ENCODE measurements at places on chromosomes 5 and 9. TPM values are rescaled to one million over a fixed set of nuclear protein-coding genes. Genes with fewer than 3 reads are reported as not detected.

GRCh38 chr5:87278590-87279100 is 11.0 kb downstream of the RASA1 start:
- DNase-seq, result no peak

- no peak for DNase-seq
Observed at GRCh38 chr5:98031926-98032325, 741.5 kb upstream of the RGMB start.

ADAMTS12 gene
- not detected for total RNA-seq

DNA sequence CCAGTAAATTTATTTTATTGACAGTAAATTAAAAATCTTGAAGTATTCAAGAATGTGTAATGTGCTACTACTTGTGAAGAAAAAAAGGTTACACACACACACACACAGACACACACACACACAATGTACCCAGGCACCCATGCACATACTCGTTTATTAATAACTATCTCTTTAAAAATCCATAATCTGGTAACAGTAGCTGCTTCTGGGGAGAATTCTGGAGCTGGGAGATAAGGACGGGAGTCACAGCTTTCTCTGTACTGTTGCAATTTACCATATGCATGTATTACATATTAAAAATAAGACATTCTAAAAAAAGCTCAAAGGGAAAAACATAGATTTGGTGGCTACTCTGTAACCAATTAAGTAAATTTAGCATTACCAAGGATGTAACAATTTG is 7.9 kb upstream of the C1QTNF2 start:
- no peak for DNase-seq

DNA sequence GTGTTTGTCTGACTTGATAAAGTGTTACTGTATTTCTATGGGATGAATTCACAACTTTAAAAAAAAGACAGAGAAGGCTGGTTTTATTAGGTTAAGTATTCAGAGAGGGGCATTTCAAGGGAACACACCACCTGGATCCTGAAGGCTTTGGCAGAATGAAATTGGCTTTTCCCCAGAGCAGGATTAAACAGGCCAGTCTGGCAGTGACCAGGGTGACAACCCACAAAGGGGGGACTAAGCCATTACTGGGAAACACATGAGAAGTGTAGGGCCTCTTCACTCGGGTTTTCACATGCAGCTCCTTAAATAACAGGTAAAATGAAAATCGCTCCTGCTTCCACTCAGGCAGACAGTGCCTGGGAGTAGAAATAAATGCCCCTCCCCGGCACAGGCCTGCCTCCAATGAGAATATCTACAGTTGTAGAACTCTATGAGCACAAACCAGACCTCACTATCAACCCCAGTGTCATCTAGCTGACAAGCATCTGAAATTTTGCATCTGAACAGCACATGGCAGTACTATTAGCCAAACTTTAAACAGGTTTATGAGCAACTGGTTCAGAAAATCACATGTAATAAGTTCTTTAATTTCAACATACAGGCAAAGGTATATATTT is 85.8 kb downstream of the LHFPL2 start:
- DNase-seq, result no peak

GRCh38 chr5:173041881-173042762 is 14.0 kb upstream of the CREBRF start:
- DNase-seq, result no peak

DNA sequence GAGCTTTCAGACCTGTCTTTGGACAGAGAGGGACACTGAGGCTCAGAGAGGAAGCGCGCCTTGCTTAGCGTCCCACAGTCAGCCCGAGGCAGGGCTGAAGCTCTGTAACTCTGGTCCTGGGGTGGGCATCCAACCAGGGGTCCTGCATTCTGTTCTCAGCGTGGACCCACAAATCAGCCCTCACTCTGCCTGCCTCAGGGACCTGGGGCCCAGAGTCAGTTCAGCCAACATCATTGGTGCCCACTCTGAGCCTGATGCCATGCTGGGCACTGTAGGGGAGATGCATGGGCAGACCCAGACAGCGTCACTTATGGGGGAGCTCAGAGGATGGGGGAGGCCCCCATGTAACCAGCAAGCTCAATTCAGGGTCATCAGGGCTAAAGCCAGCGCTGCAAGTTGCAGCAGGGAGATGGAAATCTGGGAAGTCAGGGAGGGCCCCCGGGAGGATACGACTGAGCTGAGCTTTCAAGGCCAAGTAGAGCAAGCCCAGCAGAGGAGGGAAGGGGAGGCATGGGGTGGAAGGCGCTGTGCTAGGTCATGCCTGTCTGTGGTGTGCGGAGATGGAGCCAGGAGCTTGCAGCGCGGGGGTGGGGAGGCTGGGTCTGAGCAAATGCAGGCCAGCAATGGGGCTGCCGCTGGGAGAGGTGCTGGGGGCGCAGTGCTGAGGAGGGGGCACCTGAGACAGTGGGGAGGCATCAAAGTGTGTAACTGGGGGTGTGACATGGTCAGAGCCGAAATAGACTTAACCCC is 21.1 kb downstream of the CORO2A start:
- no peak for DNase-seq

BTNL8 gene
- not detected for total RNA-seq

DNA sequence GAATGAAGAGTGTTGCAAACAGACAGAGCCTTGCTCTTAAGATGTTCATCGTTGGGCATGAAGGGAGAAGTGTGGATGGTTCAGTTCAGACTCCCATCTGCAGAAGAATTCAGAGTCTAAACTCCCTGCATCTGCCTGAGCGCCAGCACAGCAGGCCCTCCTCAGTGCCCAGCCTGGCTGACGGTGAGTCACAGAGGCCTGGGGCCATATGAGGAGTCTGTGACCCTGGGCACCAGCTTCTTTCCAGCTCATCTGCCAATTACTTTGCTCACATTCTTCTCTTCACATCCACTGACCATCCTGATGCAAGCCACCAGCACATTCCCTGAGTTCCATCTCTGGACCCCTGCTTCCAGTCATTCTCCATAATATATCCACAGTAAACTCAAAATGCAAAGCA is 401.1 kb upstream of the TRPC7 start:
- DNase-seq, result no peak

DNA sequence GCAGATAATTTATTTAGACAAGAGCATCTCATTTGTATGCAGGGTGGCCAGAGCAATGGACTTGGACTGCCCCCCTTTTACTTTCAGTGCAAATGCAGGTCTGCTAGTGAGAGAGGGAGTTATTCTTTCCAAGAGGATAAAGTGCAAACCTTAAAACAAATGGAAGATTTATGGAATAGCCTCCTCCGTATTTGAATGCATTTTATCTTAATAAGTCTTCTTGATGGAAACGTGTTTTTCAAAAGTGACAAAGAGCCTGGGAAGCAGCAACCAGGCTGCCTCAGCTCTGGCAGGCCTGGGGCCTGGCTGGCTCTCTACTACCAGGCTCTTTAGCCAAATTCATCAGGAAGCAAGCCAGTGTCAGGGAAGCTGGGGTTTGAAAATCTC is 6.8 kb downstream of the NR2F1 start:
- DNase-seq, result no peak

GARIN3 gene
- 0.47 TPM for total RNA-seq

GRCh38 chr9:36728651-36729520 is 156.2 kb downstream of the MELK start:
- peak; percentile 75 for DNase-seq

GRCh38 chr5:58653521-58653920 is 70.6 kb downstream of the RAB3C start:
- no peak for DNase-seq

DNA sequence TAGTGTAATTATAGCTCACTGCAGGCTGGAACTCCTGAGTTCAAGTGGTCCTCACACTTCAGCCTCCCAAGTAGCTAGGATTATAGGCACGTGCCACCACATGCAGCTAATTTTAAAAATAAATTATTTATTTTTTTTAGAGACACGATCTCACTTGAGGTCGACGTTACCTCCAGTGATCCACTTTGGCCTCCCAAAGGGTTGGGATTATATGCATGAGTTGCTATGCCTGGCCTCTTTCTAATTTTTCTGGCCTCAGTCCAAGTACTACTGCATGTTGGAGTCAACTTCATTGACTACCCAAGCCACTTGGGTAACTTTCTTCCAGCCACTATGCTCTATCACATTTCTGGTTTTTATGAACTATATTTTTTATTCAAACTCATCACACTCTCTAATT is 148.3 kb downstream of the EFNA5 start:
- DNase-seq, result no peak

DNA sequence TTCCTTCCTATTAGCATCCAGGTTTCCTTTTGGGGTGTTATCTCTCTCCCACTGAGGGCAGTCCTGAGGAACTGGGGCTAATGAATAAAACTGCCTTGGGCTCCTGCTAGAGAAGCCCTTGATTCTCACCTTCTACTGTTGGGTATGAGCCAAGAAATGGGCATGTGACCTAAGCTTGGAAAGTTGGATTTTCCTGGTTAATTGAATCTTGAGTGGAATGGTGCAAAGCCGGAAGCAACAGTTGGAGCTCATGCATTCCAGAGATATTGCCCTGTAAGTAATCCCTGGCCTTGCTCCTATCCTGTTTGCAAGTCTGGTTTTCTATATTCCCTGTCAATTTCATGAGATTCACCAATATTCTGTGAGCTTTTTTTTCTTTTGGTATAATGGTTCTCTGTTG is 158.5 kb upstream of the ELL2 start:
- no peak for DNase-seq

- DNase-seq, result no peak
Observed at GRCh38 chr5:56763182-56763581, 52.2 kb upstream of the MAP3K1 start.

DNA sequence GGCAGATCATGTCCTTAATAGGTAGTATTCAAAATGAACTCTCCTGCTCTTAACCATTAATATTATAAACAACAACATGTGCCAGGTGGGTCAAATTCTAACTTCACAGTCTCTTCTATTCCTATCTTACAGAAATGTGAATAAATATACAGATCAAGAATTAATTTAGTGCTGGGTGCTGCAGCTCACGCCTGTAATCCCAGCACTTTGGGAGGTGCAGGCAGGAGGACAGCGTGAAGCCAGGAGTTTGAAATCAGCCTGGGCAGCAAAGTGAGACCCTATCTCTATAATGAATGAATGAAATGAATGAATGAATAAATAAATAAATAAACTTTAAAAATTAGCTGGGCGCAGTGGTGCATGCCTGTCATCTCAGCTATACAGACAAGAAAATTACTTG is 34.1 kb downstream of the PTCH1 start:
- DNase-seq, result no peak

PPP3R2 gene
- not detected for total RNA-seq

DNA sequence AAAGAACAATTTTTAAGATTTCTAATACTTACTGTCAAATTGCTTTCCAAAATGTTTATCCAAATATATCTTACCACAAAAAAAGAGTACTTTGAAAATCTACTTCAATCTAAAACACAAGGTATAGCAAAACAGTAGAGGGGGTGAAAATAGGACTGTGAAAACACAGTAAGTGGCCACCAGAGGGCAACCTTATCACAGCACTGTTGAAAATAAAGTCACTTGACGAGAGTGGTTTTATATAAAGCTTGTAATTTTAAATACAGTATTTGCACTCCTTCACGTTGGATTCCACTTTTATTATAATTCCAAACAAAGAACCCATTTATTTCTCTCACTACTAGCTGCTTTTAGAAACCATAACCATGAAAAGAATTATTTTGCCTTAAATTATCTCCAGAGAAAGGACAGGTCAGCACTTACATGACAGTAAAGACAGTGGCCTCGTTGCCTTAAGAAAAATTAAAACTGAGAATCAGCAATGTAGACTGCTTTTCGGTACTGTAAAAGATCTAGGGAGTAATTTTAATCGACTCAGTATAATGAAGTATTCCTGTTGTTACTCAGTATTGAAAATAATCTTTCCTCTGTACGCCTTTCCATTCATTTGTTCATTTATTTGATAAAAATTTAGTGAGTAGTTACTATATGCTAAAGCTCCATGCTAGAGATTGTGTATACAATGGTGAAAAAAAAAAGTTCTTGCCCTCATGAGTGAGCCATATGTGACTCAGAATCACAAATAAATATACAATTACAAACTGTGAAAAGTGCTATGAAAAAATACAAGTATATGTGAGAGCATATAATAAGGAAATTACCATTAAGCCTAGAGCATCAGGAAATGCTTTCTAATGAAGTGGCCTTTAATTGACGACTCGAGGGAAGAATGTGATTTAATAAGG is 40.0 kb upstream of the CDK5RAP2 start:
- DNase-seq, result peak; percentile 47

IL3 gene
- total RNA-seq, result not detected

DNA sequence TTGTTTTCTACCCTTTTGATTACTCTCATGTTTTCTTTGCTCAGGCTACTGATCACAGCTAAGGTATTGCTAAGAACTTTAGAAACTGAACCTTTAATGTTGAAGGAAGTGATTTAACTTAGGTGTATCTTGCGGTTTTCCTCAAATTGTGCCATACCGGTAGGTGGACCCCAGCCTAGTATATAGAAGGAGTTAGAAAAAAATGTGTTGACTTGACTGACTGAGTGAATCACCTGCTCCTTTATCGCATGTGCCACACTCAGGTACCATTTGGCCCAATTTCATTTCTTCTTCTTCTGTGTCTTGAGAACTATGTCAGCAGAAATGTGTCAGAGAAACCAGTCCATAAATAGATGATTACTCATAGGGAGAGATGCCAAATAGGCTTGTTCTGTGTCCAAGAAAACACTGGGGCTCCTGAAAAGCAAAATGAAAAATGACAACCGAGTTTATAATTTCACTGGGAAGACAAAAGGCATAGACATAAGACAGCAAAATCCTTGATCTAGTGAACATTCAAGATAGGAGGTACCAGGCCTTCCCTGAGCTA is 19.4 kb downstream of the PLPPR1 start:
- DNase-seq, result no peak

DNA sequence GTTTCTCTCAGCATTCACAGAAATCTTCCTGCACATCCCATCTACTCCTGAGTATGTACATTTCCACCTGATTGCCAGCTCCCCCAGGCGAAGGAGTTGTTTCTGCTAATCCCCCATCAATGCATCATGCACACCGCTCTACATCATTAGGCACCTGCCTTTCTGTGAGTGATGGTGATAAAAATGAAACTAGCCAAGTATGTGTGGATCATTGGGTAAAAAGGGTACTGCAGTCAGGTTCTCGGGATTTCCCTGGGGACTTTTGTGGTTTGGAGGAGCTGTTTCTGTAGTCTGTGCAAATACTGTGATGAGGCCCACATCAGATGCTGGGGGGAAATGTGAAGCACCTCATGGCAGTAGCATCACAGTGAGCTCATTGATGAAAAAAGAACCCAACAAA is 30.4 kb downstream of the CAMK4 start:
- DNase-seq, result peak; percentile 84

GRCh38 chr5:173297813-173298212 is 30.4 kb downstream of the STC2 start:
- no peak for DNase-seq
